ENCODE measurements at places on chromosomes 11 and 22. TPM values are rescaled to one million over a fixed set of nuclear protein-coding genes. Genes with fewer than 3 reads are reported as not detected.

- no peak for DNase-seq
Observed at GRCh38 chr11:66328031-66328301, 8.3 kb downstream of the RIN1 start.

- DNase-seq = peak; percentile 55
Observed at GRCh38 chr11:114228435-114229411, 67.5 kb upstream of the NNMT start.

GRCh38 chr11:76139314-76139713, 67.0 kb downstream of the WNT11 start:
- no peak for DNase-seq

- DNase-seq = no peak
Observed at GRCh38 chr11:68818181-68818580, 23.5 kb downstream of the CPT1A start.

- DNase-seq = no peak
Observed at GRCh38 chr11:133175103-133175502, 357.2 kb downstream of the OPCML start.

DNA sequence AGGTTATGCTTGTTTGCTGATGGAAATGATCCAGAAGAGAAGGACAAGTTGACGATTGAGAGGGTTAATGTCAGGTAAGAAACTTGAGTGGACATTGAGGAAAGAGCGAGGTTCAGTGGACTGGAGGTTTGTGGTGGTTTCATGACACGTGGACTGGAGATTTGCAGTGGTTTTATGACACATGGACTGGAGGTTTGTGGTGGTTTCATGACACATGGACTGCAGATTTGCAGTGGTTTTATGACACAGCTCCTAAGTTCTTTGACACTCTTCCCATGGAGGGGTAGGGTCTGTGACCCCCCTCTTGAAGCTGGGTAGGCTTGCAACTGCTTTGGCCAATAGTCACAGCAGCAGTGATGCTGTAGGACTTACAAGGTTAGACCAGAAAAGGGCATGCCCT, 5.4 kb upstream of the MAPK8IP2 start:
- no peak for DNase-seq

GRCh38 chr22:27467711-27468110, 333.8 kb downstream of the MN1 start:
- DNase-seq = no peak

- DNase-seq = no peak
Observed at GRCh38 chr22:27629908-27630673, 171.5 kb downstream of the MN1 start.

DNA sequence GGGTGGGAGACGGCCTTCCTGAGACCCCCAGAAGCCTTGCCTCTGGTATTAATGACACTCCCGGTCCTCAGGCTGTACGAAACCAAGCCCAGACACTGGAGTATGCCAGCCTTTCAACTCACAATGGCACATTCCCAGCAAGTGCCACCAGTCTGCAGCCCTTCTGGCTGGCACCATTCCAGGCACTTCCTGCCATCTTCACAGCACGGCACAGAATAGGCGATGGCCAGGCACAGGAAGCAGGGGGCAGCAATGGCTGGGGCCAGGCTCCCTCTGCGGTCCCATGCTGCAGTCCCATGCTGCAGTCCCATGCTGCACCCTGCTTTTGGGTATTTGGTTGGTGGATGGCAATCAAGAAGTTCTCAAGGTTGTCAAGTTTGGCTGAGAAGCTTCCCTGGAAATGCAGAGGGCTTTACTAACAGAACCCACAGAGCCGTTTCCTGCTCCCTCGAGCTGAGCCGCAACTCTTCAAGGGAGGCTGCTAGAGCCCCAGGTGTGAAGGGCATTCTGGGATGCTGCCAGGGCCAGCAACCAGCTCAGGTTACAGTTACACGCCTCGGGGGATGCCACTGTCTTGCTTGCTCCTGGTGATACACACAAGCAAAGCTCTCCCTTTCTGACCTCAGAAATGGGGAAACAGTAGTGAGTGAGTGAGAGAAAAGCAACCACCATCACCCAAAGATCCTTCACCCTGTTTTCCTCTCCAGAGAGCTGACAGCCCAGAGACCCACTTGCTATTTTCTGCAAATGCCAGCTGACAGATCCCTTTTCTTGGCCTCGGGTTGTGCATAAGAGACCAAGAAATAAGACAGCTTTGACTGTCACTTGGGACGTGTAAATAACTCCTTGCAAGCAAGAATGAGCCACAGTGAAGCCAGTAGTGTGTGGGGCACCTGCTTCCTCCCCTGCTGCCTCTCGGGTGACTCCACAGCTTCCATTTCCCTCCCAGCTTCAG, 23.9 kb downstream of the LRFN4 start:
- peak; percentile 73 for DNase-seq

GRCh38 chr11:73173755-73174494, 31.8 kb upstream of the FCHSD2 start:
- DNase-seq = no peak

DNA sequence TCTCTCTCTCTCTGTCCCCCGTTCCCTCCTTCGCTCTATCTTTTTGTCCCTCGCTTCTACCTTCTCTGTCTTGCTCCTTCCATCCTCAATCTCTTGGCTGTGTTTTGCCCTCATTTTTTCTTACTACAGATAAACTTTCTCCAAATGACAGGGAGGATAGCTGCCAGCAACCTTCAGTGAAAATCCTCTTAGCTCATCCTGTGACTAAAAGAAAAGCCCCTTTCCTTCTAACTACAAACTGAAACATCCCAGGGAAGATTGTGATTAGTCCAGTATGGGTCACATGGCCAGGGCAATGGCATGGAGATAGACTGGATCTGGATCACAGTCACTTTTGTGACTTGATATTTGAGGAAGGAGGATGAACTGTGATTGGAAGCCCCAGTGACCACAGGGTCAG, 10.4 kb downstream of the SPON1 start:
- DNase-seq = no peak

DNA sequence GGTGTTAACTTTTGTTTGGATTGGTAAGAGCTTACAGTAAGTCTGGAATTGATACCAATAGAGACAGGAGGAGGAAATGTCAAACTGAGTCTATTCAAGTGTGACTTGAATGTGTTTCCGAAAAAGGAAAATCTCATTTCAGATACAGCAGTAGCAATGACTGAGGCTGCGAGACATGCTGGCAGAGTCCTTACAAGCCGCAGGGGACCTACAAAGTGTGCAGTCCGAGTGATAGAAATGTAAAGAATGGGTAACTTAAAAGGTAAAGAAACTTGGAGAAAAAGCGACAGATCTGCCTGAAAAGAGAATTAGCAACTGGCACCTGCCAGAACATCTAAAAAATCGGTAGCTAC, 444 bp downstream of the CWF19L2 start:
- peak; percentile 7 for DNase-seq

DNA sequence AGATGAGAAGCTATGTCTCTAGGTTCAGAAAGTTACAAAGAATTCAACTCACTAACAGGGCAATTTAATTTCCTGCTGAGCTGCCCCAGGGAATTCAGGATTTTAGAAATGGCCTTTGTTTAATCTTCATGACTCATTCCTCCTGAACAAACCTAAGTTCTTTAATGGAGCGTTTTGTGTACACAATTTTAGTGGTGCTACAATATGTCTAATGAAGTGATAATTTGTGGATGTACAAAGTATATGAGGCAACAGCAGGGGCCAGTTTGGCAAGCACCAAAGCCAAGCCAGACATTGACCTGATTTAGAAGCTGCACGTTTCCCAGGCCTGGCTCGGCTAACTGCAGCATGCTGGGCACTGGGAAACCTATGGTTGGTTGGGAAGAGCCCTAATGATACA, 34.4 kb upstream of the HEPHL1 start:
- DNase-seq = peak; percentile 46

DNA sequence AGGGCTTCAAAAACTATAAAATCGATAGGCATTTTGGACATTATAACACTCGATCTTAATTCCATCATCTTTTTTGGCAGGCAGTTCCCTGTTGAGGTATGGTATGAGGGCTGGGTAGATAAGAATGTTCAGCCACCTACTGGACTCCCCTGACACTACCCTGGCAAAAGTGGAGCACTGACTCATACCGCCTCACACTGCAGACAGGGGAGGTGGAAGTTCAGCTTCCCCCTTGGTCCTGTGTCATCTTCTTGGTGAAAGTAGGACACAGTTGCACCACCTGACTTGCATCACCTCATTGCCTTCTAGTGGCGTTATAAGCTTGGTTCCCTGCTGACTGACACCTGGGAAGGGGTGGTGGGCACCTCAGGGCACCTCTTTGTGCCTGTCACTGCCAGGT, 30.4 kb downstream of the PAAF1 start:
- no peak for DNase-seq

GRCh38 chr11:130653838-130654636, 205.6 kb downstream of the ADAMTS15 start:
- DNase-seq = peak; percentile 78

DNA sequence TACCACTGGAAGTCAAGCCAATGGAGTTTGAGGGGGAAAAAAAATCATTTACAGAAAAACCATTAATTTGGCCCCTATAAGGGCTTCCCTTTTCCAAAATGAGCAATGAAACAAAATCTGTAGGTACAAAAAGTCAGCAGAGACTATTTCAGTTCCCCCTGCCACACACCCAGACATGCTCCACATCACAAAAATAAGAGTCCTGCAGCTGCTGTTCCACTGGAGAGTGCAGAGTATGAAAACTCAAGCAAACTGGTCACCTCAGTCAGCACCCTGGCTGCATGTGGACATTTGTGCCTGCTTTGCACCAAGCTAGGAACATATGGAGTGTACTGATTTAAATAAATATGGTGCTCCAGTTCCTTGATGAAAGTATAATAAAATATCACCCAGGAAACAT, 15.1 kb downstream of the POU2AF1 start:
- no peak for DNase-seq

DNA sequence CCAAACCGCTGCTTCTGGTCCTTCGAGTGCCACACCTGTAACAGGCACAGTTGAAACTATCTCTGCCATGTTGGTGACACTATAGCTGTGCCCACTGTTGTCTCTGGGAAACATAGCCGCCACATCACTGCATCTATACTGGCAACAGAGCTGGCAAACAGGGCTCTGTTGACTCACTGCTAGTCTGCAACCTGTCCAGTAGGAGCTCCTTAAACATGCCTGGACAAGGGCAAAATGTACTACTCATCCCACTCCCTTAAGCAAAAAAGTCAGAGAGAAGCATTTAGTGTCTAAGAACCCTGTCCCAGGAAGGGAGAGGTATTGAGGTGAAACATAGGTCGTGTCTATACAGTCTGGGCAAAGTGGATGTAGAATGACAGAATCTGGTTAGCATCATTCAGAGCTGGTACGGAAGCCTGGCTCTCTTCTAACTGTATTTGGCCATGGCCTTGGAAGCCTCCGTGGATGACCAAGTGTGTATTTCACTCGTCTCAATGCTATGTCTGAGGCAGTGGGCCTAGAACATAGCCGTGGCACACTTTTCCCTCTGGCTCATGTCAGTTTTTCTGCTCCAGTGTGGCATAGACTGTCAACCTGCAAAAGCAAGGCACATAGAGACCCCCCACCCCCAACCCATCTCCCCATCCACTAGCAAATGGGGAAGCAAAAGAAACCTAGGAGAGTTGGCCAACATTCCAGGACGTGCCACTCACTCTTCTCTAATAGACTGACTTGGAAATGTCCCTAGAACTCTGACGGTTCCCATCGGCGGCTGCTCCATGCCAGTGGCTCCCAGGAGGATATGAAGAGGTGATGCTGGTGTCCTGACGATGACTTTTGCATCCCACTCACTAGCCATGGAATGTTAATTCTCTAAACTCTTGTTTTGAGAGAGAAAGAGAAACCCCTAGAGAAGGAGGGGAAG, 21.4 kb upstream of the PISD start:
- DNase-seq = no peak

GRCh38 chr22:38467904-38468442, at the start of gene KDELR3:
KDELR3 (plus strand) TSS chr22:38468096; CDS start chr22:38468234, 138 bp downstream.
- peak; percentile 52 for DNase-seq

DNA sequence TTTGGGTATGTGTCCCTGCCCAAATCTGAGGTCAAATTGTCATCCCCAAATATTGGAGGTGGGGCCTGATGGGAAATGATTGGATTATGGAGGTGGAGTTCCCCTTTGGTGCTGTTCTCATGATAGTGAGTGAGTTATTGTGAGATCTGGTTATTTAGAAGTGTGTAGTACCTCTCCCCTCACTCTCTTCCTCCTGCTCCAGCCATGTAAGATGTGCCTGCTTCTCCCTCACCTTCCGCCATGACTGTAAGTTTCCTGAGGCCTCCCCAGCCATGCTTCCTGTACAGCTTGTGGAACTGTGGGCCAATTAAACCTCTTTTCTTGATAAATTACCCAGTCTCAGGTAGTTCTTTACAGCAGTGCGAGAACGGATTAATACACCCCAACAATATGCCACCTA, 9.0 kb downstream of the GAB2 start:
- DNase-seq = no peak

TPH1 gene
- 0.82 TPM for total RNA-seq

ZBED5 gene
- total RNA-seq = 71.9 TPM

C11orf86 gene
- not detected for total RNA-seq

TMEM45B gene
- total RNA-seq = 0.64 TPM

SCT gene
- total RNA-seq = not detected

EXPH5 gene
- total RNA-seq = 8.8 TPM

PIWIL4 gene
- total RNA-seq = 3.6 TPM

CDCA5 gene
- 4.5 TPM for total RNA-seq

PPFIBP2 gene
- 7.0 TPM for total RNA-seq

KIF18A gene
- total RNA-seq = 15.0 TPM

KRTAP5-1 gene
- total RNA-seq = not detected

MMP27 gene
- total RNA-seq = not detected

CLMP gene
- 16.5 TPM for total RNA-seq

Measured in cerebellum (tissue), 4 donors.